MM.1S (cell line): ENCODE measurements at places on chromosomes 3 and 15.

- no peak for DNase-seq
- H3K27ac ChIP-seq = no peak overlapping the region
- no peaks in the 10 kb centered on the region for H3K27me3 ChIP-seq
- no peaks in the 10 kb centered on the region for H3K4me1 ChIP-seq
- H3K4me3 ChIP-seq = no peak overlapping the region
- H3K36me3 ChIP-seq = no peaks in the 10 kb centered on the region
Measured at GRCh38 chr3:171940151-171940649, 97.1 kb downstream of the TMEM212 start.

DNA sequence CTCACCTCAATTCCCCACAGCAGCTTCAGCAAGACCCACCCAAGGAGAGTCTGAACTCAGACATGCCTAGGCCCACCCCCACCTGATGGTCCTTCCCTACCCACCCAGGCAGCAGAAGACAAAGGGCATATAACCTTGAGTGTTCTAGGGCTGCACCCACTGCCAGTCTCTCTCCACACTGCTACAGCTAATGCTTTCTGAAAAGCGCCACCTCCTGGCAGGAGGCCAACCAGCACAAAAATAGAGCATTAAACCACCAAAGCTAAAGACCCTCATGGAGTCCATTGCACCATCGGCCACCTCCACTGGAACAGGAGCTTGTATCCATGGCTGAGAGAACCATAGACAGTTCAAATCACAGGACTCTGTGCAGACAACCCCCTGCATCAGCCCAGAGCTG, 11.3 kb upstream of the RPL39L start:
- H3K36me3 ChIP-seq = no peaks in the 10 kb centered on the region
- DNase-seq = peak; percentile 38
- no peak overlapping the region for H3K4me3 ChIP-seq
- H3K27me3 ChIP-seq = no peaks in the 10 kb centered on the region
- no peak overlapping the region for H3K27ac ChIP-seq

DNA sequence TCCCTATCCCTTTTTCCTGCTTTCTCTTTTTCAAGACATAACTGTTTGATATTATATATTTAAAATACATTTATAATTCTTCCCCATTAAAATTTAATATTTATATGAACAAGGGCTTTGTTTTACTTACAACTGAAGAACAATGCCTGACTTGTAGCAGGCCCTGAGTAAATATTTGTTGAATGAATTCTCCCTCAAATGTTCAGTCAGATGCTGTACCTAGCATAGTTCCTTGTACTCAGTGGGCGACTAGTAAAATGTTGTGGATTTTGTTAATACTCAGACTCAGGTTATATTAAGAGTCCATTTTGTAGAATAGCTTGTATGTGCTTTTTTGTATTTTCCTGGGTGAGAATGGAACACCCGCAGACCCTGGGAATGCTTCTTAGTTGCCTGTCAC, 69.1 kb downstream of the SEC22A start:
- H3K4me1 ChIP-seq = no peaks in the 10 kb centered on the region
- no peaks in the 10 kb centered on the region for H3K27me3 ChIP-seq
- H3K36me3 ChIP-seq = no peaks in the 10 kb centered on the region
- no peak overlapping the region for H3K27ac ChIP-seq
- no peak for DNase-seq

GRCh38 chr3:114730397-114730796, 416.7 kb downstream of the ZBTB20 start:
- no peaks in the 10 kb centered on the region for H3K4me1 ChIP-seq
- no peak overlapping the region for H3K4me3 ChIP-seq
- DNase-seq = no peak
- H3K27ac ChIP-seq = no peak overlapping the region
- H3K36me3 ChIP-seq = no peaks in the 10 kb centered on the region

DNA sequence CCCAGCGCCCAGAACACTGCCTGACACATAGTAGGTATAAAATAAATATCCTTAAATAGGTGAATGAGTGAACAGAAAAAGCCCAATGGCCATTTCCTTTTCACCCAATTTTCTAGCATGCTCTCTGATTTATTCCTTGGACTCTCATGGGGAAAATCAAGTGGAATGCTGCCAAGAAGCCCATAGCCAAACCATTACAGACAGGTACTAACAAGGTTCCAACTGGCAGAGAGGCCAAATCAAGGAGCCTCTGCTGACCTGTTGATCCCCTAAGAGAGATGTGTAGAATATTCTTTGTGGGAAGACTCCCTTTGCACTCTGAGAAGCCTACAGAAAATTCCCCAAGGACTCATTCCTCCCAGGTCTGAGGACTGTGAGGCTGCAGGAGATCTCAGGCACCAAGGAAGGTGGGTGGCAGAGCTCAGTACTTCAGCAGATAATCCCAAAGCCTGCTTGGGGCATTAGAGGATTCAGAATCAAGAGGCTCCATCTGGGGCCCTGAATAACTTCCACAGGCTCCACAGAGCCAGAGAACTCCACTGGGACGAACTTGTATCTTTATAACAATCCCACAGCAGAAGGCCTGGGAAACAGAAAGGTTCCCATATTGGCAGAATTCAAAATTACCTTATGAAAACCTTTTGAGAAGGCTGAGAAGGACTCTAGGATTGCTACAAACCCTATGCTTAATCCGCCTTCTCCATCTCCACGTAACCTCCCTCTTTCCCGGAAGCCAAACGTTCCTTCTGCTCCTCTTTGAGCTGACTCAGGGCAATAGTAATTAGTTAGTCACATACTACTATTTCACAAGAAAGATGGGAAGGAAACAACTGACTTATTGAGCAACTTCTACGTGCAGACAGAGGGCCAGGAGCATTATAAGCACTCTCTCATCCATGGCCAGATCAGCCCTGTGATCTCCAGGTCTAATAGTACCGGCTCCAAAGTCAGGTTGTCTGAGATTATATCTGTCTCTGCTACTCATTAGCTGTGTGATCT, 34.5 kb downstream of the PRICKLE2 start:
- H3K4me3 ChIP-seq = no peak overlapping the region
- no peak overlapping the region for H3K27ac ChIP-seq

DNA sequence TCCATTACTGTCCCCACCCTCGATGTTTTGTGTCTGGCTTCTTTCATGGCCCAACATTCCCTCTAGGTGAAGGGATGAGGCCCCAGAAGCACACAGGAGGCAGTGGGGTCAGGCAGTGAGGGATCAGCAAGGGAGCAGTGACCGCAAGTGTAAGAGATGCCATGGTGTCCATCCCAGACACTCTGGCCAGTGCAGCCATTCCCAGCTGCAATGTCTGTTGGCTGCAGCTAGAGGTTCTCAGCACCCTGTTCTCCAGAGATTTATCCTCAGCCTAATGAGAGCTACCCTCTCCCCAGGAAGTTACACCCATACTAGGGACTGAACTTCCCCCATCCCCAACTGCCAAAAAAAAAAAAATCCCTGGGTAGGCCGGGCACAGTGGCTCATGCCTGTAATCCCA, 40.2 kb downstream of the TRANK1 start:
- peaks cover 9% of the 10 kb centered on the region for H3K4me1 ChIP-seq
- no peaks in the 10 kb centered on the region for H3K27me3 ChIP-seq
- H3K4me3 ChIP-seq = no peak overlapping the region
- H3K36me3 ChIP-seq = no peaks in the 10 kb centered on the region

- no peaks in the 10 kb centered on the region for H3K36me3 ChIP-seq
- H3K27me3 ChIP-seq = no peaks in the 10 kb centered on the region
Measured at GRCh38 chr3:15808679-15809310, 11.0 kb upstream of the ANKRD28 start.

- no peaks in the 10 kb centered on the region for H3K4me1 ChIP-seq
- no peak for DNase-seq
- H3K36me3 ChIP-seq = no peaks in the 10 kb centered on the region
- no peaks in the 10 kb centered on the region for H3K27me3 ChIP-seq
Measured at GRCh38 chr15:57500979-57501576, 90.6 kb upstream of the MYZAP start.

DNA sequence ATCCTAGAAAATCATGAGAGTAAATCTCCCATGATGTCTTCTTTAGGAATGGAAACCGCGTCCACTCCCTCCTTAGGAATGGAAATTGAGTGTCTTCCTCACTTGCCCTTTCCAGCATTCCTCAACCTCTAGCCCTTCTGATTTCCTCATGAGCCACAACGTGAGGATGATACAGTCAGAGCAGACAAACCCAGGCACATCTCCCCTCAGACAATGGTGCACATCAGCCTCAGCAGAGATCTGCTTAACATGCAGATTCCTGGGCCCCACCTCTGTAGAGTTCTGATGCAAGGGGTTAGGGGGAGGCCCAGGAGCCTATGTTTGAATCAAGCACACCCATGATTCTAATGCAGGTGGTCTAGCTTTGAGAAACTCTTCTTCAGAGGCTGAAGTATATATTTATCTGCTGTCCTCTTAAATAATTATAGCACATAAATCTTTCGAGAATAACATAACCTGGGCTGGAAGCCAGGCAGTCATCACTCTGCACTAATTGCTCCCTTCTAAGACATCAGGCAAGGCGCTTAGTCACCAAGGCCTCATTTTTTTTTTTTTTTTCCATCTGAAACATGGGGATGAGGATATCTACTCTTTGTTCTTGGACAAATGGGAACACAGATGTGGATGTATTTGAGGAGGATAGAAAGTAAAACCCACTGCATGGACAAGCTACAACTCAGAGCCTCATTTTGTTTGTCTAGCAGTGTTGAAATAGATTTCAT, 81.7 kb downstream of the PRICKLE2 start:
- H3K36me3 ChIP-seq = no peaks in the 10 kb centered on the region
- H3K4me3 ChIP-seq = no peak overlapping the region
- no peaks in the 10 kb centered on the region for H3K27me3 ChIP-seq
- no peaks in the 10 kb centered on the region for H3K4me1 ChIP-seq

GRCh38 chr3:149592758-149593240, 65.0 kb downstream of the WWTR1 start:
- no peaks in the 10 kb centered on the region for H3K4me1 ChIP-seq
- H3K27ac ChIP-seq = no peak overlapping the region
- no peak overlapping the region for H3K4me3 ChIP-seq
- H3K36me3 ChIP-seq = no peaks in the 10 kb centered on the region
- no peaks in the 10 kb centered on the region for H3K27me3 ChIP-seq
- DNase-seq = no peak

DNA sequence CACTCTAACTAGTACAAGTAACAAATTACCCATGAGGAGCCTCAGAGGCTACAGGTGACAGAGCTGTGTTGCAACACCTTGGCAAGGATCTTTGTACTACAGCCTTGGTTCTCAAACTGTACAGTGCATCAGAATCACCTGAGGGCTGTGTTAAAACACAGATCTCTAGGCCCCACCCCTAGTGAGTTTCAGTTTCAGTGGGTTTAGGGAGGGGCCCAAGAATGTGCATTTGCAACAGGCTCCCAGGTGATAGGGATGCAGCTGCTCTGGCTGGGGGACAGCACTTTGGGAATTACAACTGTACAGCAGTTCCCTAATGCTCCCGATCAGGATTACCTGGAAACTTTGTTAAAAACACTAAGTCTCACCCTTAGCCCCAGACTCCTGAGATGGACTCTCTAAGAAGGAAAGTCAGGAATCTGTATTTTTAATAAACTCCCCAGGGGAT, 66.1 kb upstream of the NR2F2 start:
- no peaks in the 10 kb centered on the region for H3K36me3 ChIP-seq
- peak; percentile 33 for DNase-seq
- peaks cover 8% of the 10 kb centered on the region for H3K4me1 ChIP-seq
- H3K4me3 ChIP-seq = no peak overlapping the region
- H3K27ac ChIP-seq = no peak overlapping the region

DNA sequence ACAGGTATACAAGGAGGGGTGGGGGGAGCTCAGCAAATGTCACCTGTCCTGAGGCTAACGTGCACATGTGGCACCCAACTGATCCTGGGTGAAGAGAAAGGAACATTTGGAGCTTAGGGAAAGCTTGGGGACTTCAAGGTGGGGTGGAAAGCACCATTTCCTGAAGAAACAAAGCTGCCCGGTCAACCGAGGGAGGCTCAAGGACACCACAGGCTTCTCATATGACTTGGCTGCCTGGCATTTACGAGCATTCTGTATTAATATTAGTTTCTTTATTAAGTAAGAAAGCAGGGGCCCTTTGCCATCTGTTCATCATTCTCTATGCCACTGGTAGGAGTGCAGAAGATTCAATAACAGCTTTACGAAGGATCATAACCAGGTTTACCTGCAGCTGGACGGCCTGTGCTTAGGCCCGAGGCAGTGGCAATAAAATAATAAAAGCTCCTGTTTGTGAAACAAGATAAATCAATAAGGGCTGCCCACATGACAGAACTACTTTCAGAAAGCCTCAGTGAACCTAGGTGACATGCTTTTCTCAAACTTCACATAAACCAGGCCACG, 54.0 kb downstream of the ETV5 start:
- no peak overlapping the region for H3K4me3 ChIP-seq
- DNase-seq = no peak
- no peaks in the 10 kb centered on the region for H3K27me3 ChIP-seq
- no peak overlapping the region for H3K27ac ChIP-seq
- no peaks in the 10 kb centered on the region for H3K36me3 ChIP-seq

DNA sequence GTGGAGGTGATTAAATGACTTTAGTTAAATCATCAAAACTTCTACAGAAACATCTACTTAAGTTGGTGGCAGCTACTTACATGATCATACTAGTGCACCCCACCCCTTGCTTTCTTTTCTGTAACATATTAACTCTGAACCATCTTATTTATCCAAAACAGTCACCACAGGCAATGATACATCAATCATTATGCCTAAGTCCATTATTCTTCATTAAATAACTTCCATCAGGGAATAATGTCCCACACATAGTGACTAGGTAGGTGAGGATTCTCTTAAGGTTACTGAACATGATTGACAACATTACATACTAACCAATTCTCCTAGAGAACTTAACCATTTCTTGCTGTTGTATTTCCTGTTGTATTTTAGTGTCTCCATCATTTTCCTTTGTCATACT, 210.2 kb downstream of the NR1D2 start:
- H3K27ac ChIP-seq = no peak overlapping the region
- H3K4me1 ChIP-seq = no peaks in the 10 kb centered on the region
- H3K27me3 ChIP-seq = no peaks in the 10 kb centered on the region
- H3K4me3 ChIP-seq = no peak overlapping the region

DNA sequence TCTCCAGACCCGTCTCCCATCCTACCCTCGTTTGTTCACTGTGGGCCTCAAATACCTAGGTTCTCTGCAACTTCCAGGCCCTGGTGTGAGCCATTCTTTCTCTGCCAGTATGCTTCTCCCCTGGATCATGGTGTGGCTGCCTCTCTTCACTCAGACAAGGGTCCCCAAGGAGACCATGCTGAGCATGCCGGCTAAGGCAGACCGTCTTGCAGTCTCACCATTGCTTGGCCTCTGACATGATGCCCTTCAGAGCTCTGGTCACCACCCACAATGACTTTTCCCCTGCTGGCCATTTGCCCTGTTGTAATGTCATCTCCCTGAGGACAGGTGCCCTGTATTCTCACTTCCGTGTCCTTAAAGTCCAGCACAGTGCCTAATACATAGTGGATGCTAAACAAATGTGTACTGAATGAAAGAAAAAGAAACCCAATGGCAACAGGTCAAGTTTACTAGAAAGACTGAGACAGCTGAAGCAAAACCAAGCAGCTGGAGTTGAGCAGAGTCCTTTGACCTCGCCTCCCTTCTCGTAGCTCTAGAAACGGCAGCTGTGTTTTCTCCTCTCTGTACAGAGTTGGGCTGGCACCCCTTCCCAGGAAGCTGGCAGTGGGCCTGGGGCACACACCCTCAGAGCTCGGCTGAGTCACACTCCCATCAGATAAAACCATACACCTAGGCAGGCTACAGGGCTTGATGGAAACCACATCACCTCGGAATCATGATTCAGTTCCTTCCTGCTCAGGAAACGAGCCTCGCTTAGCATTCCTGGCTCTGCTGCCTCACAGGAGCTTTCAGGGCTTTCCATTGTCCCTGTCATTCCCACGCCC, 8.6 kb downstream of the TLR9 start:
- DNase-seq = no peak
- H3K36me3 ChIP-seq = no peaks in the 10 kb centered on the region
- H3K27ac ChIP-seq = no peak overlapping the region
- no peaks in the 10 kb centered on the region for H3K27me3 ChIP-seq
